ENCODE measurements at places on chromosomes 3 and 15. TPM values are rescaled to one million over a fixed set of nuclear protein-coding genes. Genes with fewer than 3 reads are reported as not detected.

Gene EFHB
- 12.5 TPM for total RNA-seq

Gene TP63
- total RNA-seq: 12.3 TPM

Gene SLC22A14
- not detected for total RNA-seq

Gene SLC22A13
- 0.64 TPM for total RNA-seq

GRCh38 chr3:182962166-182962565, 18.2 kb downstream of the DCUN1D1 start:
- no peak overlapping the region for H3K27ac ChIP-seq
- DNase-seq: no peak

- peak overlapping the region; percentile 7 for H3K27ac ChIP-seq
- DNase-seq: no peak
- H3K4me1 ChIP-seq: peaks cover 8% of the 10 kb centered on the region
- no peaks in the 10 kb centered on the region for H3K36me3 ChIP-seq
Measured at GRCh38 chr3:12371525-12372140, 82.8 kb downstream of the PPARG start.

DNA sequence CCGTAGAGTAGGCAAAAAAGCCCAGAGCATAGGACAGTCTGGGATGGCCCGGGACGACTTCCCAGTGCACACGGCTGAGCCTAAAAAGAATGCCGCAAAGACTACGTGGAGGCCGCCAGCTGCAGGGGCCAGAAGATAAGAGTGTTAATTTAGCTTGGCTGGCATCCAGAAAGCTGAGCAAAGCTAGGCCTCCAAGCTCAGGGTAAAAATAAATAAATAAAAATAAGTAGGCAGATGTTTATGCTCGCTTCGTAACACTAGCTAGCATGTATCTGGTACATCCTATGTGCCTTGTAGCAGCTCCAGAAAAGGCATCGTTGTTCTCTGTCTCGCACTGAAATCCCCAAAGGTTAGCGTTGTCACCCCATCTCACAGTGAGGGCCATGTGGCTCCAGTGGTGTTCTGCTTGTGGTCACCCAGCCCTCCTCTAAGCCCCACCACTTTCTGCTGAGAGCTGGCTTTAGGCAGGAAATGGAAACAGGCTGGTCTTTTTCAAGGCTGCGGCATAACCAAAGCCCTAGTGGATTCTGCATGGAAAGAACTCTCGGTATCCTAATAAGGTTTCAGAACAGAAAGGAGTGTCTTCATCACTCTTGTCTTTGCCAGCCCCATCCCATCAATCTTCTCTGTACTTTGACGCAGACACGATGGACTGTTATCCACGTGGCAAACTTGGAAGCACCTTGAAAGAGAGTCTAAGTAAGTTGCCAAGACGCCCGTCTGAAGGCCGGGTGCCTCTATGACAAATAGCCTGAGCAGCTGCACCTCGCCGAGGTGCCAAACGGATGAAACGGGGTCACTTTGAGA, 58.1 kb upstream of the MEF2A start:
- H3K27me3 ChIP-seq: no peaks in the 10 kb centered on the region
- H3K4me3 ChIP-seq: no peak overlapping the region
- H3K36me3 ChIP-seq: no peaks in the 10 kb centered on the region
- no peaks in the 10 kb centered on the region for H3K4me1 ChIP-seq

- no peaks in the 10 kb centered on the region for H3K27me3 ChIP-seq
- H3K4me3 ChIP-seq: no peak overlapping the region
- no peak for DNase-seq
- no peaks in the 10 kb centered on the region for H3K36me3 ChIP-seq
- peaks cover 10% of the 10 kb centered on the region for H3K4me1 ChIP-seq
Measured at GRCh38 chr15:75063889-75064288, 40.5 kb downstream of the PPCDC start.

DNA sequence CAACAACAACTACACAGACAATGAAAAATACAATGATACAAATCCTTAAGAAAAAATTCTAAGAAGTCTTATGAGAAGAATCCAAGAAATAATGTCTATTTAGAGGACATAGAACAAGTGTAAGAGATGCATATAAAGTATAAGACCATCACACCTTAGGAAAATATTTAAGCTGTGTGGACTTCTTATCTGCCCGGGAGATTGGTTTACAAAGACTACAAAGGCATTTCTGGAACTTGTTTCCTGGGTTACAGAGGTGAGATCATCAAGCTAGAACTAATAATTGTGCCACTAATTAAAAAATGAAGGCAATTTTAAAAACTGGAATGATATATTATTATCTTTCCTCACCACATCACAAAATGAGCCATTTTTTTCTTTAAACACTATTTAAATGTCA, 507.1 kb downstream of the GRM7 start:
- no peaks in the 10 kb centered on the region for H3K4me1 ChIP-seq
- H3K4me3 ChIP-seq: no peak overlapping the region
- no peaks in the 10 kb centered on the region for H3K36me3 ChIP-seq
- H3K27me3 ChIP-seq: no peaks in the 10 kb centered on the region
- DNase-seq: no peak

Data from lung (tissue), 17 donors.